ENCODE measurements at places on chromosomes 6 and 20. TPM values are rescaled to one million over a fixed set of nuclear protein-coding genes. Genes with fewer than 3 reads are reported as not detected.

Gene PRRT1
- 1.9 TPM for total RNA-seq

GRCh38 chr20:51019656-51020592, 3.0 kb downstream of the KCNG1 start:
- no peaks in the 10 kb centered on the region for H3K36me3 ChIP-seq
- no peak overlapping the region for H3K4me3 ChIP-seq
- H3K27me3 ChIP-seq, result peaks cover 6% of the 10 kb centered on the region
- no peak overlapping the region for H3K27ac ChIP-seq

Gene NKX2-2
- total RNA-seq, result not detected

DNA sequence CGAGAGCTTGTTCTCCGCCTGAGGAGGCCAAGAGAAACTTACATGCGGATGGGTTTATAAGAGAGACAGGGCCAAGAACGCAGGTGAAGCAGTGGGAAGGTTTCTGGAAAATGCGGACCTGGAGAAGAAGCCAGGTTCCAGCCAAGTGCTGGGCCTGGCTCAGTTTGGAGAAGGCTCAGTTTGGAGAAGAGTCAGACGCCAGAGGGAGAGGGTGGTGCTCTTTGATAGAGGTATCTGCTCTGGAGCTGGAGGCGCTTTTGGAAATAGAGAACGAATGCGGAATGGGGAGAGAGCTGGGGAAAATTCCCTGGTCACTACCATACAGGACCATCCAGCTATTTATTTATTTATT, 753 bp downstream of the RSPH9 start:
- H3K36me3 ChIP-seq, result peaks cover 7% of the 10 kb centered on the region
- no peaks in the 10 kb centered on the region for H3K27me3 ChIP-seq
- H3K4me1 ChIP-seq, result peaks cover 4% of the 10 kb centered on the region
- no peak overlapping the region for H3K4me3 ChIP-seq
- DNase-seq, result no peak

Gene EBF4
- 2.8 TPM for total RNA-seq

Gene ENPP4
- total RNA-seq, result 11.1 TPM

DNA sequence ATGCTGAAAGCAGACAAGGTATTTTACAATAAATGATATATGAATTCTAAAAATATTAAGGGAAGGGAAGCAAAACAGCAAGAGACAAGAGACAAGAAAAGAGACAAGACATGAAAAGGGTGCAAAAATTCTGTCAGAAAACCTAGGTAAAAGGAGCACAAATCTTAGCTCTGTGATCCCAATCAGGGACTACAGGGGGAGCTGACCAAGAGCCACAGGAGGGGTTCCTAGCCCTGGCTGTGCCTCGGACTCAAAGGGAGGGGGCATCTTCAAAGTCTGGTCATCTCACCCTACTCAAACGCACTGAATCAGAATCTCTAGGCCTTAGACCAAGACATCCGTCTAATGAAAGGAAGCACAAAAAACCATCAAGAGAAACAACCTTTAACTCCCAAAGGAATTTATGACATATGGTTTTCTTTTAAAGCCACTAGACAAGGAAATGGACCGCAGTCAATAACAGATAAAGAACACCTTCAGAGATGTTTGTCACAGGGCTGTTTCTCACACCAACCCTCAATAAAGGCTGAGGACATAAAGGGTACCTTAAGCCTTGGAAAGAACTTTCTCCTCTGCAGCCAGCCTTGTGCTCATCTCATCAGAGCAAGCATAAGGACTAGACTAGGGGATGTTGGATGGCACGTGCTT, 130.4 kb upstream of the CDYL start:
- H3K36me3 ChIP-seq, result no peaks in the 10 kb centered on the region
- no peak overlapping the region for H3K27ac ChIP-seq
- H3K4me1 ChIP-seq, result peaks cover 6% of the 10 kb centered on the region
- no peak for DNase-seq
- H3K27me3 ChIP-seq, result peaks cover 10% of the 10 kb centered on the region

GRCh38 chr6:1849691-1850090, 240.0 kb downstream of the FOXC1 start:
- no peaks in the 10 kb centered on the region for H3K27me3 ChIP-seq
- H3K36me3 ChIP-seq, result no peaks in the 10 kb centered on the region
- no peaks in the 10 kb centered on the region for H3K4me1 ChIP-seq
- no peak overlapping the region for H3K4me3 ChIP-seq
- H3K27ac ChIP-seq, result no peak overlapping the region

Measured in CD4-positive, alpha-beta memory T cell (primary cell).